T-helper 1 cell (primary cell): ENCODE measurements at places on chromosomes 2 and 18.

DNA sequence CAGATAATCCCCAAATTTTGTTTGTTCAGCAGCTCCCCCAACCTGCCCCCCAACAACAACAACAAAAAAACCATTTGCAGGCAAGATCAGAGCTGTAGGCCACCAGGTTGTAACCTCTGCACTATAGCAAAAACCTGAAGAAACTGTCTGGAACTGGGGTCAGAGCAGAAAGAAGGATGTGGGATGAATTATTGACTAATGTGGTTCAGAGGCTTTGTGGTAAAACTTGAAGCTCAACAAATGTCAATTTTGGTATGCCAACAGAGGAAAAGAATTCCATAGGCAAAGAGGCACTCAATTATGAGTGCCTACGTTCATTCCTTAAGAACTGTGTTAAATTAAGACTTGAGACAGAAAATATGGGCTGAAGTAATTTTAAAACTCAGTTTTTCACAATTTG lies 255.1 kb downstream of the STK39 start:
- no peak for DNase-seq

DNA sequence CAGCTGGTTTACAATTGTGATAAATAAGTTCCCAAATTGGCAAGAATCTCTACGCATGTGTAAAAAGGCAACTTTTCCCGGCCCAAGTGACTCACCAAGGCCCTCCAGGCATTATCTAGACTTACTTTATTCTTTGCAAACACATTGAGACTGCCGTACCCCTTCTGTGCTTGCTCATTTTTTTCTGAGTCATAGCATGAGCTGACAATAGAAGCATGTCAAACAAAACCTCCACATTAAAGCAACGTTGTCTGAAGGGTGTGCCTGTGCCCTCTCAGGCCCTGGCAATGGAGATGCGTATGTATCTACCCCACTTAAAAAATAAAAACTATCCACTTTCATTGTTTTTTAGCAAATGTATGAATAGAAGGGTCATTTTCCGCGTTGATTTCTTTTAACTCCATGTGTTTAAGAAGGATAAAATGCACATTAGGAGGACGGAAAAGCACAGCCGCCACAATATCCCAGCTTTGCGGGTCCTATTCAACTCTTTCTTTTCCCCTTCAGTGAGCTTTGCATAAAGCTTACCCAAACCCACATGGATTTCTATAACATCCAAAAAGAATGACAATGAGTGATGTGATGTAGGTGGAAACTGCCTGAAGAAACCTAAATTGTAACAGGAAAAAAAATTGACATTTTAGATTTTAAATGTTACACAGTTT lies 298.2 kb downstream of the CDCA7 start:
- no peak for DNase-seq

- peak; percentile 22 for DNase-seq
Measured at GRCh38 chr18:51153659-51154371, 43.7 kb downstream of the MEX3C start.

DNA sequence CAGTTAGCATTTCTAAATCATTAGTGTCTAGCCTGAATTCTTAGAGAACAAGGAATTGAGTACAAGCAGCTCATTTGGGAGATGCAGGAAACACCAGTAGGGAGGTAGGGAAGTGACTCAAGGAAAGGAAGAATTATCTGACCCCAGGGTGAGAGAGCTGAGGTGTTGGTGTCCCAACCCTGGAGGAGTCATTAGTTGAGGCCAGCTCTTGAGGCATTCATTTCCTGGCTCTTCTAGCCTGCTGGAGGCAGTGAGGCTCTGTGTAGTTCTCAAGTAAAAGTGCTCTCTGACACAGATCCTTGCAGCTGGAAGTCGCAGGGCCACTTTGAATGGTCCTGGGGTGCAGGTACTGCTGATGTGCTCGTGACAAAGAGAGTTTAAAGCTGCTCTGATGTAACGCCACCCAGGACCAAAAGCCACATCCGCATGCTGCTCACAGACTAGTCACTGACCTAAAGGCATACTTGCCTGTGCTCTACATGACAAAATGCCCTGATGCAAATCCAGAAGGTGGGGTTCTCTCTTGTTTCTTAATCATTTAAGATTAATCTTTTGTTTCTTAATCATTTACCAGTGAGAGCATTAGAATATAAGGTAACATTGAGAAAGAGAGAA lies 299.5 kb upstream of the LYPD1 start:
- DNase-seq: no peak

- DNase-seq: peak; percentile 50
Measured at GRCh38 chr2:169828141-169828811, 1.0 kb downstream of the UBR3 start.

DNA sequence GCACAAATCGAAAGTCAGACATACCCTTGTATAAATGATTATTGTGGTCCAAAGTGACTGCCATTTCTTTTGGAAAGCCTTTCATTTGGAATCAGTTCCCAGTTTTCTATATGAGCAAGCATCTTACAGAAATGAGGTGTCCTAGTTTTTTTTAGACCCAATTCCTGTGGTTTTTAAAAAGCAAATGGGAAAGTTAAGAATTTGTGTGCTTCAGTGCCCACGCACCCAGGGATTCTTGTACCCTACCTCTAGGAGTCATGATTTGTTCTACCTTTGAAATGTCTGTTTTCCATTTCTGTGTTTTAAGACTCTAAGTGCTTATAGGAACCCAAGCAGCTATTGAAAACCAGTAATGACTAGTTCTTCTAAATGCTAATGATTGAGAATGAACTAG lies 218.1 kb downstream of the CAMKMT start:
- no peak for DNase-seq

GRCh38 chr2:191467113-191467512 lies 210.8 kb upstream of the NABP1 start:
- no peak for DNase-seq

GRCh38 chr2:15775753-15776628 lies 164.4 kb upstream of the MYCN start:
- DNase-seq: no peak

DNA sequence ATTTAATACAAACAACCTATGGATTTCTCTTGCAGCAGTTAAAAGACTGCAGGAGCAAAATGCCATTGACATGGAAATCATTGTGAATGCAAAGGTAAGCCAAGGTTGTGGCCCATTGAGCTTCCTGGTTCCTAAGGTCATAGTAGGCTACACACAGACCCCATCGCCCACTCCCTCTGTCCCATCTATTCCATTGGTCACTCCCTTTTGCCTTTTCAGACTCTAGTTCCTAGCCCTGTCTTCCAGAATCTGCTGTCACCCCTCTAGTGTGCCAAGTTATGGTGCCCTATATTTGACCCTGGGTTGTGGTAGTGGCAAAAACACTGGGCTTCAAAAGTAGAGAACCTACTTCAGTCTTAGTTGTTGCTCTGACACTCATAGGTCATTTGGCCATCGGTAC lies 44.7 kb downstream of the UGP2 start:
- no peak for DNase-seq

- no peak for DNase-seq
Measured at GRCh38 chr18:44592639-44593038, 88.0 kb upstream of the SETBP1 start.

- DNase-seq: no peak
Measured at GRCh38 chr18:31943878-31944816, 1.2 kb upstream of the TRAPPC8 start.

GRCh38 chr18:57441071-57441794 lies 6.1 kb downstream of the ONECUT2 start:
- DNase-seq: no peak
